ENCODE measurements at places on chromosomes 12 and 14.

DNA sequence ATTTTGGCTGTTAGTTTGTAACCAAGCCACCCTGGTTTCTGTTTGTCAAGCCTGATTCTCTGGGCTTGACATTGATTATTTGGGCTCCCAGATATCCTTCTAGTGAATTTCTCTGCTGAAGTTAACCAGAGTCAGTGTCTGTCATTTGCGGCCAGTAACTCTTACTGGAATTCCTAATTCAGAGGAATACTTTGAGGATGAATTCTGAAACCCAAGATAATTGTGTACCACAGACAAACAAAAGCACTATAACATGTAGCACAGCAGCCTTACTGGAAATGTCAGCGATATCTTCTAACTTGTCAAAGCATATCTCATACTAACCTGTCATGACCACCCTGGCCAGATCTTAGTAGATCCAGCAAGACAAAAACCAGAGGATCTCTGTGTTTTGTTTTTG, 84.4 kb upstream of the HIF1A start:
- no peak for DNase-seq

DNA sequence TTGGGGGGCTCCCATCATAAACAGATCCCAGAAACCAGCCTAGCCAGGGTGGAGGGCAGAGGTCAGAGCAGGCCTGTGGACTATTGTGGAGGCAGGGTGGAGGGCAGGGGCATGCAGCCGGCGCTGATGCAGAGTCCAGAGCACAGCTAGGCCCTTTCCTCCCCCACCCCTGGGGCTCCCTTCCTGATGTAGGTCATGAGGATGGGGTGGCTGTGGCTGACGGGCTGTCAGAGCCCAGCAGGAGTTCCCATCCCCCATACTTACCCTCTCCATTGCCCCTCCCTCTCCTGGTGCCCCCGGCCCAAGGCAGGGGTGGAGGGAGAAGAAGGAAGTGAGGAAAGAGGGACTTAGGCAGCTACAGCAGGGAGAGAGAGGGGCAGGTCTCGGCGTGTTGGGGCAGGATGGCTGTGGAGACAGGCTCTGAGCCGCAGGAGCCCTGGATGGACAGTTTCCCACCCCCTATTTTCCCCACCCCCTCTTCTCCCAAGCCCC, 5.7 kb upstream of the ZNF385A start:
- DNase-seq: no peak

DNA sequence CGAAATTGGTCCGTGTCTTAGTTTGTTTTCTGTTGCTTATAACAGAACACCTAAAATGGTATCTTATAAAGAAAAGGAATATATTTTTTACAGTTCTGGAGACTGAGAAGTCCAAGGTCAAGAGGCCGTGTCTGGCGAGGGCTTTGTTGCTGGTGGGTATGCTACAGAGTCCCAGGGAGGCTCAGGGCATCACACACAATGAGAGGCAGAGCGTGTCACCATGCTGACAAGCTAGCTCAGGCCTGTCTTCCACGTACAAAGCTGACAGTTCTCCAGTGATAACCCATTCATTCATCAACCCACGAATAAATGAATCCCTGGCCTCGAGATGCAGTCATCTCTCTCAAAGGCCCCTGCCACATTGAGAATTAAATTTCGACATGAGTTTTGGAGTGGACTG, 56.7 kb upstream of the AEBP2 start:
- no peak for DNase-seq

DNA sequence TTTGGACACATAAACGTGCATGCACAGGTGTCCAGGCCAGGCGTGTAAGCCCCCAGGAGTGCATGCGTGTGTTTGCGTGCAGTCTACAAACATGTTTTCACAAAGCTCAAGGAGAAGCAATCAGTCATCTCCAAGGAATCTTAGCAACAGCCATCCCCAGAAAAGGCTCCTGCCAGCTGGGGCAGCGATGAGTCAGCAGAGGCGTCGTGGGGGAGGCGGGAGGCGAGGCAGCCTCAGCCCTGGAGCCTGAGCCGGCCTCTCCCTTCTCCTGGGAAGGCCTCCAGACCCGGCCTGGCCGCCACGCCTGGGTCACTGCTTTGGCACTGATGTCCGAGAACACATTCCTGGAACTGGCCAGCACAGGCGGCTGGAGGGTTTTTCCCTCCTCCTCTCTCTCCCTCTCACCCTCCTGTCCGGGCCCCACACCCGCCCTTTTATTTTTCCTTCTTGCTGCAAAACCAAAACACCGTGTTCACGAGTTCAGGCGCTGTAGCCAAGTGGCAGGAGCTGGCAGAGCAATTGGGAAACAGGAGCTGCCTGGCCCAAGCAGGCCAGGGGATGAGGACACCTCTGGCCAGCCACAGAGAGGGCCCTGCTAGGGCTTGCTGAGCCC, 92.7 kb downstream of the LRRC74A start:
- DNase-seq: no peak

GRCh38 chr14:59532419-59532818, 44.2 kb downstream of the CCDC175 start:
- DNase-seq: no peak

DNA sequence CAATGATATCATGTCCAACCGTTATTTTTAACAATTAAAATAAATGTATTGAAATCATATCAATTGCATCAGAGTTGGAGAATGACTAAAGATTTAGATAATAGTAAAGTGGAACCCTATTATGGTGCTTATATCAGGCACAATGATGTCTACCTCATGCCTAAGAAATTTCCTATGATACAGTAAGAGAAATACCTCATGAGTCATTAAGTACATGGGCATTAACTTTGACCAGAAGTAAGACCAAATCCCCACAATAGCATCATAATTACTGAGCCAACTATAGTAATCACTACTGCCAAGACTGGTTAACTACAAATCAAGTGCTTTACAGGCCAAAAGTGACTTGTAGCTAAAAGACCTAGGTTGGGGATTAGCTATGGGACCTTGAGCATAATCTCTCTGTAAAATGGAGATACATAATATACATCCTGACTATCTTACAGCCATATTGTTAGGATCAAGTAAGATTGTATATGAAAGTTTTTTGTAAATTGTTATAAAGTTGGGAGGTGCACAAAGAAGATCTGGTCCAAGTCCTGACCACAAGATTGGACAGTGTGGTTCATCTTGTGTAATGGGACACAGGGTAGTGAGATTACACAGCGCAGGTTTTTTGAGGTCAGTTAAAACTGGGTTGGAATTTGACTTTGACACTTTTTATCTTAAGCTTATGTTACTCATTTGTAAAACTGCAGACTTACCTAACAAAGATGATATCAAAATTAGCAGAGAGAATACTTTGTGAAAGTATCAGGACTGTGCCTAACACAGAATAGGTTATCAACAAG, 60.5 kb downstream of the ERGIC2 start:
- DNase-seq: no peak

GRCh38 chr14:64654246-64654900, 49.9 kb upstream of the PLEKHG3 start:
- no peak for DNase-seq

GRCh38 chr12:70332236-70332635, 33.9 kb upstream of the KCNMB4 start:
- no peak for DNase-seq

GRCh38 chr14:52080158-52080800, 11.4 kb upstream of the NID2 start:
- no peak for DNase-seq

GRCh38 chr14:31657917-31658316, 96.7 kb downstream of the NUBPL start:
- DNase-seq: no peak

GRCh38 chr14:90446405-90446804, 49.6 kb downstream of the CALM1 start:
- DNase-seq: no peak

DNA sequence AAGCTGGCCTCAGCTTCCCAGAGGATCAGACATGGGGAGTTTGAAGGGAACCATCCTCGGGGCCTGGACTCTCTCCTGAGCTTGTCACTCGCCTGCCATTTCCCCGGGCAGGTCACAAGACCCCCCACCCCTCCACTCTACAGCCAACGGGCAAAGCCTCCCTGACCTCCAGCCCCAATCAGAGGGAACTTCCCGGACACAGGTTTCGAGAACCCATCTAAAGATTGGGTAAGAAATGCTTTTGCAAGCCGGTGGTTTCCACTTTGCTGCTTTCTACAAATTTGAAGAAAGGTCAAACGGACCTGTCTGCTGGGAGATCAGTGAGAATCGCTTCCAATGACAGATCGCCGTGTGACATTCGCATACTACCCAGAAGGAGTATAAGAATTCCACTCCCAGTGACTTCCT, 89.6 kb downstream of the SCARB1 start:
- DNase-seq: no peak

- no peak for DNase-seq
Measured at GRCh38 chr14:102499401-102500157, 10.0 kb downstream of the ANKRD9 start.

GRCh38 chr14:49992901-49993339, 100.0 kb downstream of the ARF6 start:
- no peak for DNase-seq

- no peak for DNase-seq
Measured at GRCh38 chr12:54762390-54762789, 91.9 kb upstream of the MUCL1 start.

DNA sequence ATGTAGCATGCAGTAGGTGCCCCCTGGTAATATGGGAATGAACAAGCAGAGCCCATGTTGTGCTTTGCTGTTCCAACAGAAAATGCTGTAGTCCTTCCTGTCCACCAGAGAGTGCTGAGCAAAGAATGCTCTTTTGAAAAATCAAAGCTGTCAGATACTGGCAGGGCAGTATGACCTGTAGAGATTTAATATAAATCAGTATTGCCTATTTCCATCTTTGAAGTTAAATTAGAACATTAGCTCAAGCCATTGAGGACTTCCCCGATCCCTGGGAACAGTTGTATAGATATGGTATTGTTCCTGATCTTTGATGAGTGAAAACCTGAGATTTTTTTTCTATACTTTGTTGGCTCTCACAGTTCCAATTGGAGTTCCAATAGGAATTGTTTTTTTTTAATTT, 13.0 kb downstream of the TTC8 start:
- DNase-seq: no peak

DNA sequence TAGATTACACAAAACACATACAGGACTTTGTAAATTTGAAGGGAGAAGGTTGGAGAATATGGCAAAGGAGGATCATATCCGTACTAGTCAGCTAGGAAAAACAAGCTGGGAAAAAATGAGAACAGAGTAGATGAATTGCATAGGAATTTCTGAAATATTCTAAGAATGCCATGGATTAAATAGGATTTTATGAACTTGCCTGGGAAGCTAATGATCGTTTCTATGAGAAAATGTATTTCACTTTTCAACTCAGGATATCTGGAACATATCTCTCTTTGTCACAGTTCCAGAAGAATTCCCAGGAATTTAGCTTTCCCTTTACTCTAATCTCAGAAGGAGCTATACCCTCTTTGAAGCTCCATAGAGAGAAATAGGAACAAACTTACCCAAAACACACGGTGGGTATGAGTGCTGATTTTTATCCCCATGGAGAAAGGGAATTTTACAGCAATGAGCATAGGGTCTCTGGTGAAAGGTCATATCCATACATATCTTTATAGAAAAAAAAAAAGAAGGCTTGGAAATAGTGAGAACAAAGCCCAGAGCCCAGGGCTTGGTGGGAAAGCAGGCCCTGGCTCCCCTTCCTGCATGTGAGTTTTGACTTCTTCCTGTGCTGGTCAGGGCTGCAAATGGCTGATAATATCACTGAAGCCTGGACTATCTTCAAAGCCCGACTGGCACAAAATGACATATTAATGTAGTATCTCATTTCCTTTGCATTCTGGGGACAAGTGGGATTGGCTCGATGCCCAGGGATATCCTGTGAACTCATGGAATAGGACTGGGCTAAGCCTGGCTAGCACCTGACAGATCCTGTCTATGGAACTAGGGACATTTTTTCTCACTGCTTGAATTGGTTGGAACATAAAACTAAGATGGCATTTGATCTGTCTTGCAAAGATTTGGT, 136.3 kb downstream of the AEBP2 start:
- no peak for DNase-seq

DNA sequence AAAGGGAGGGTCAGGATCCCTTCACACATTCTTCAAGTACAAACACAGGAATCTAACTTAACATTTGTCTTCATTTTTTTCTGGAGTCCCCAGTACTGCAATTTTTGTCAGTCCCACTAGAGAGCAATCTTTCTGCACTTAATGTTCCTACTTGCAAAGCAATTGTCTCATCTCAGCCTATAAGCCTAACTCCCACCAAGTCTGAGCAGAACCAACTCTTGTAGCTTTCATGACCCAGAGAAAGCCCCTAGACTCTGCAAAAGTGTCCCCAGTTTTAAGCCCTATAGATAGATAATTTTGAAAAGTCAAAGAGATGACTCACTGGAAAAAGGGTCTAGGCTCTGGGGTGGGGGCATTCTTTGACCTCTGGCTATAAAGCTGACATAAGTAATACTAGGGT, 1.8 kb upstream of the ZBTB39 start:
- DNase-seq: no peak

DNA sequence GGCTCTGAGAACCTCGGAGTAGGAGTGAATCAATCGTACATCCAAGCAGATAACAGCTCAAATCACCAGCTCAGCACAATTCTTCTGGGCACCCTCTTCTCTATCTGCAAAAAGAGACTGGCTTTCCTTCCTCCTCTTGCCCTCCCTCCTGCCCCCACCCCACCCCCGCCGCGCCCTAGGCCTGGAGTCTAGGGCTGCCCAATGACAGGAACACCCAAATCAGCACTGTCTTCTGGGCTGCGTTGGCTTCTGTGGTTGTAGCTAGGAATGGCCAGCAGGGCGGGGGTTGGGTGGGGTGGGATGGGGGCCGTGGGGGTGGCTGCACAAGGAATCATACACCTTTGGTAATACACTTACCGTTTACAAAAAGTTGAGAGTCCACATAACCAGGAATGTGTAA, 28.0 kb upstream of the TMCC3 start:
- no peak for DNase-seq

DNA sequence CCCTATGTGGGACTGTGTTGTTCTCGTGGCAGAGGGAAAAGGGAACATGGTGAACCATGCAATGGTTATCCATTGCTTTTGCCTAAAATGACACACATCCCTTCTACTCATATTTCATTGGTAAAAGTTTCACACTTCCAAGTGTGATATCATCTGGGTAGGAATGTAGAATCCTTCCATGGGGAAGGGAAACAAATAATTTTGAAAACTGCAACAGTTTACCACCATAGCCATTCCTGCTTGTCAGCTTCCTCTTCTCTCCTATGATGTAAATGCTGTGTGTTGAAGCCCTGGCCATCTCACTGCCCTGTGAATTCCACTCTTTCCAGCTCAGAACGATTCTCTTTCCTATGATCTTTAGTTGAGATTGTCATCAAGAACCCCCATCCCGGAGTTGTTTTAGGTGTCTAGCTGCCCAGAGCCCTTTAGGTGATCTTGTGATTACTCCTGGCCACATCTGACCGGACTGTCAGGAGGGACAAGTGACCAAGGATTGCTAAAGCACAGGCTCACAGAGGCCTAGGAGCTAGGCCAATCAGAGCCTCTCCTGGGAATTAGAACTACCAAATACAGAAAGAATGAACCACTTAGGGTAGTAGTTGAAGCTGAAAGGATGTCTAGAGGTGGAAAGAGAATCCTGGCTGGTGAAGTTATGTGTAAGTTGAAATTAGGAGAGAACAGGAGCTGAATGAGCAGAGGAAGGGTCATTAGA, 84.6 kb downstream of the VCPKMT start:
- no peak for DNase-seq
